ENCODE measurements at places on chromosomes 13 and 19.

DNA sequence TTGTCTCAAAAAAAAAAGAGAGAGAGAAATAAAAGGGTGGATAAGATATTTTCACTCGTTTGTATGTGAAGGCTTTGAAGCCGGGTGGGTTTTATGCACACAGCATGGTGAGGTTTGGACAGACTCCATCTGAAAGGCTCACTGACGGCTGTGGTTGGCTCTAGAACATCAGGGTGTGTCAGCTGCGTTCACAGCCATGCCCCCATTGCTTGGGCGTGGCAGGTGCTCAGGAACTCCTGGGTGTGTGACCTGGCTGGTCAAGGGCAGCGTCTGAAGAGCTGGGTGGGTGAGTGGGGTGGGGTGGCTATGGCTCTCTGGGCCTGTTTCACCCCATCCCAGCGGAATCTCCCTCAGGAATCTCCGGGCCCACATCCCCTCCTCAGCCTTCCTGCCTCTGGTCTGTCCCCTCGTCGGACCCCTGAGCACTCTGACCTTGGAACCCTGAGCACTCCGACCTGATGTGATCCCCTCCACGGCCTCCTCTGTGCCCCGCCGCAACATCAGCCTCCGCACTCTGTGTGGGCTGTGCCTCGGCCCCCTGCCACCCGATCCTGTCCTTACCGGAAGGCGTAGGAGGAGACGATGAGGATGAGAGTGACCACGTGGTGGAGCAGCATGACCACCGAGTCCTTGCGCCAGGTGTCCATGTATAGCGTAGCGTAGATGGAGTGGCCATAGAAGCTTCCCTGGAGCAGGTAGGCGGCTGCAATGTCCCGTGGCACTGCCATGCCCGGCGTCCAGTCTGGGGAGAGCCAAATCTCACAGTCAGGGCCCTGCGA, 12.2 kb downstream of the CERS1 start:
- no peak for DNase-seq

DNA sequence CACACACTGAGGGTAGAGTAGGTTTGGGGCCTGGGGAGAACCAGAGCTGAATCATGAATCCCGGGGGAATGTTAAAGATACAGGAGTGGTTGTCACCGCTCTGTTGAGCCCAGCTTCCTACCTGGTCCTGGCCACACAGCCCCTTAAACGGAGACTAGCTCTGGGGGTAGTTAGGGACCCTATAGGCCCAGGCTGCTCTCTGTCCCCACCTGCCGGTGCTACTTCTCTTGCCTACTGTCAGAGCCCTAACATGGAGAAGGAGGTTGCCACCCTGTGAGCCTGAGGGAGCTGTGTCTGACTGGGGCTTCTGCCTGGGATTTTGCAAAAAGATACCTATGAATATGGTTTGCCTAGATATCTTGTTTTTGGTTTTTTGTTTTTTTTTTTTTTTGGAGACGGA, 36.6 kb upstream of the ZNF429 start:
- no peak for DNase-seq

DNA sequence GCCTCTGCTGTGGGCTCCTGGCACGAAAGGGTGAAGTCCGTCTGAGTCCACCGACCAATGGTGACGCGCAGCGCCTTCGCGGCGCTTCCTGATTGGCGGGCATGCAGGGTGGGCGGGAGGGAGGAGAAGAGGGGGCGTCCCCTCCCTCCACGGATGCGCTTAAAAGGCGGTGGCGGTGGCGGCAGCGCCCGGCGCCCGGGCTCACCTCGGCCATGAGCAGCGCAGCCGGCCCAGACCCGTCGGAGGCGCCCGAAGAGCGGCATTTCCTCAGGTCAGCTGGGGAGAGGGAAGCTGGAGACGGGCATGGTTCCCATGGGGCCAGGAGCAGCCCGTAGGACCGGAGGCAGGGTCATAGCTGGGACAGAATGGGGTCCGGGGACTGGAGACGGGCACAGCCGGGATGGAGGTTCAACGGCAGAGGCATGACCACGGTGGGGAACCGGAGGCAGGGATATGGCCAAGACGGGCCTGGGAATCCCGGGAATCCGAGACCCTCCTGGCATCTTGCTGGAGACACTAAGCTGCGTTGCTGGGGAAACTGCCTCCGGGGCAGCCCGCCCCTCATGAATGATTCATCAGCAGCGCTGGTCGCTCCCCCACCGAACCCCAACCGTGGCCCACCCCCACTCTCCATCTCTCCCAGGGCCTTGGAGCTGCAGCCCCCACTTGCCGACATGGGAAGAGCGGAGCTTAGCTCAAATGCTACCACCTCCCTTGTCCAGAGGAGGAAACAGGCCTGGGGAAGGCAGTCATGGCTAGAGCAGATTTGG, at the start of gene YJEFN3:
Gene YJEFN3 (plus strand): TSS at position 191 of the 770 bp plus-strand sequence. CDS start 22 bp downstream, at position 213.
- DNase-seq: no peak

- no peak for DNase-seq
Observed at GRCh38 chr13:27572234-27572901, 48.0 kb downstream of the LNX2 start.

- no peak for DNase-seq
Observed at GRCh38 chr13:48110931-48111721, 16.2 kb upstream of the MED4 start.

- DNase-seq: peak; percentile 77
Observed at GRCh38 chr19:55080968-55081769, 5.5 kb downstream of the EPS8L1 start.

DNA sequence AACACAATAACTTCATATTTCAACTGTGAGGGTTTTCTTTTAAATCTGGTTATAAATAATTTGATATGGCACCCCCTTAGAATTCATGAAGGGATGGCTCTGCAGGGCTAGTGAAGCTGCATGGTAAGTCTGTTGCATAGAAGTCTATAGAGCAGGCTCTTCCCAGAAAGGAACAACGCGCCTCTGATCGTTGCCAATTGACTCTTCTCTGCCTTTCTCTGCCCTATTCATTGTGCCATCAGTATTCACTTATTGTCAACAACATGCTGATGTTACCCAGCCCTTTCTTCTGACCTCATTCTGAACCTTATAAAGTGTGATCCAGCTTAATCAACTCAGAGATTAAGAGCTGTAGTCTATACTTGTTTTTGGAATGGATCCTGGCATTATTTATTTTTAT, 16.3 kb upstream of the DCT start:
- no peak for DNase-seq
